Pancreas (tissue), 10 donors: ENCODE measurements at places on chromosomes 4 and X.
A peak's percentile ranks its signal among the peaks of the same experiment; 100 is the strongest.

DNA sequence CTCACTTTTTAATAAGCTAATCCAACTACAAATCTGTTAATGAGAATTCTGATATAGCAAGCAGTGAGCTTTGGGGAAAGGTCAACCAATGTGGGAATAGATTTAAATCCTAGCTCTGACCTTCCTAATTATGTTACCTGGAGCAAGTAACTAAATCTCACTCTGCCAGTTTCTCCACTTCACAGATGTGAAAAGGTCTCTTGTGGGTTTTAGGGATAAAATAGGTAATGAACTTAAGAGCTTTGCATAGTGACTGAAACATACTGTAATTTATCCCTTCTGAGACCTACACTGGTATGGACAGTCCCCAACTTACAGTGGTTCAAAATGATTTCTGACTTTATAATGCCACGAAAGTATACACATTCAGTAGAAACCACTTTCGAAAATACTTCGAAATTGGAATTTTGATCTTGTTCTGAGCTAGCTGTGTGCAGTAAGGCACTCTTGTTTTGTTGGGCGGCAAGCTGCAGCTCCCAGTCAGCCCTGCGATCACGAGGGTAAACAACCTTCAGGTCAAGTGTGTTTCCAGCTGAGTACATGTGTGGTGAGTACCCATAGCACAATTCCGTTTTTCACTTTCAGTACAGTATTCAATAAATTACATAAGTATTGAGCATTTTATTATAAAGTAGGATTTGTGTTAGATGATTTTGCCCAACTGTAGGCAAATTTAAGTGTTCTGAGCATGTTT lies 93.7 kb downstream of the ADGRL3 start:
- no peak for DNase-seq

- no peak for DNase-seq
Measured at GRCh38 chr4:73417342-73417741, 13.3 kb downstream of the ALB start.

GRCh38 chrX:17829566-17829965 lies 31.5 kb downstream of the RAI2 start:
- no peak for DNase-seq

- no peak for DNase-seq
Measured at GRCh38 chr4:76666944-76667532, 230.9 kb downstream of the SOWAHB start.

DNA sequence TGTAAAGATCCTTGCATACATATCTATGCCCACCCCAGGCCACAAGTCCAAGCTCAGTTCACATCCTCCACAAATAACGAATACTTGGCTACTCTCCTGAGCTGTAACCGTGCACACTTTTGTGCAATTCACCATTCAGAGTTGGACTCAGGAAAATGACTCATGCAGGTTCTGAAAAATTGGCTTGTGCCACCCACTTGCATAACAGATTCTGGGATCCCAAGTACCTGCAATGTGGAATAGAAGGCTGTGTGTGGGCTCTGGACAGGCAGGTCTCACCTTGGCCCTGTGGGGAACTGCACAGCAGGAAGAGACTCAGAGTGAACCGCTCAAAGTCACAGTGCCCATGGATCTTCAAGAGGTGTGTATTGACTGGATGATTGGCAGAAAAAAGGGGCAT lies 502.7 kb downstream of the PACRGL start:
- no peak for DNase-seq

GRCh38 chrX:110363244-110363643 lies 4.6 kb downstream of the RTL9 start:
- DNase-seq, result no peak

DNA sequence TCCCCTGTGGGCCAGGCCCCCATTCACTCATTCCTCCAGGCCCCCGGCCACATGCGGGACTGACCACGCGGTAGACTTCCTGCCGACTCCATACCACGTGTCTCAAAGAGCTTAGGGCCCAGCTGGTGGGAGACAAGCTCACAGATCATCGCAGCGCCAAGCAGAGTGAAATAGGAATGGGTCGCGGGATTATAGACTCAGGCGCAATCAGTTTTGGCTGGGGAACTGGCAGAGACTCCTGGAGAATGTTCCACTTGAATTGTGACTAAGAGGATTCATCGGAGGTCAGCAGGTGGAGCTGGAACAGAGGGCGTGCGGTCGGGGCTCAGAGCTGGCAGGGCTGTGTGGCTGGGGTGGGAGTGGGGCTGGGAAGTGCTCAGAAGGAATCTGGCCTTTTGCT lies 15.6 kb downstream of the ATP2B3 start:
- DNase-seq, result no peak

DNA sequence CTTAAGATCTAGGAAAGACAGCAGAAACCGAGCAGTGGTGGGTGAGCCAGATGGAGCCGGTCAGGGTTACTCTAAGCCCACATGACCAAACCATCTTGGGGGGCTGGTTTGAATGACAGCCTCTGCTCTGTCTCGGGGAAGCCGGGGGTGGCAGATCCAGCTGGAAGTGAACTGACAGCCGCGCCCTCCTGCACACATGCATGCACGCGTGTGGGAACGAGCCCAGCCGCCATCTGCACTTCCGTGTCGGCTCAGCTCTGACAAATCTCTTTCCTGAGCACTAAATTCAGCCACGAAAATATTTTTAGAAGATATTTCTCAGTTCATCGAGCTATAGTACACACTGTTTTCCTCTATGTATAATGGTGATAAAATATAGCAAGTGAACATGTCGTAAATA lies 115.5 kb downstream of the DCTD start:
- no peak for DNase-seq

DNA sequence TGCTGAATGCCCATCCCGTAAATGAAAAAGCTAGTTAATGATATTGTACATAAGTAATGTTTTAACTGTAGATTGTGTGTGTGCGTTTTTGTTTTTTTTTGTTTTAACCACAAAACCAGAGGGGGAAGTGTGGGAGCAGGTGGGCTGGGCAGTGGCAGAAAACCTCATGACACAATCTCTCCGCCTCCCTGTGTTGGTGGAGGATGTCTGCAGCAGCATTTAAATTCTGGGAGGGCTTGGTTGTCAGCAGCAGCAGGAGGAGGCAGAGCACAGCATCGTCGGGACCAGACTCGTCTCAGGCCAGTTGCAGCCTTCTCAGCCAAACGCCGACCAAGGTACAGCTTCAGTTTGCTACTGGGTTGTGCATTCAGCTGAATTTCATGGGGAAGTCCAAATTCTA lies at the start of gene SPP1:
Gene SPP1, plus strand, starts transcription at position 249 of the 400 bp plus-strand sequence. CDS start 1,182 bp downstream, outside the sequence.
- DNase-seq, result peak; percentile 18

DNA sequence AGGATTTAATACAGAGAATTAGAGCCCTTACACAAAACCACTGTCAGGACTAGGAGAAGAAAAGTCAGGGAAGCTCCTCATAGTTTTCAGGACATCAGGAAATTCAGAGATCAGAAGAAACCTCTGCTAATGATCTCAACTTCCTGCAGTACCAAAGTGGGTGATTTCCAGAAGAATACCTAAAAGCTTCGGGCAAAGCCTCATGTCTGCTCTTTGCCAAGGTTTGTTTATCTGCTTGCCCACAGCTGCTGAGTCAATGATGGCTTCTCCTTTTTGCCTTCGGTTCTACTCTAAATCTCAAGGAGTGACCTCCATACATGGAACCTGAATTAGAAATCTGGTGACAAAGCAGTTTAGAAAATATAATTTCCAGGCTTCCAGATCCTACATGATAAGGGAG lies 68.4 kb downstream of the USP38 start:
- no peak for DNase-seq

- DNase-seq, result no peak
Measured at GRCh38 chr4:499567-499966, 557 bp downstream of the PIGG start.

- DNase-seq, result no peak
Measured at GRCh38 chr4:26321373-26322221, 783 bp downstream of the RBPJ start.

GRCh38 chr4:84932462-84932861 lies 34.0 kb downstream of the WDFY3 start:
- DNase-seq, result no peak

DNA sequence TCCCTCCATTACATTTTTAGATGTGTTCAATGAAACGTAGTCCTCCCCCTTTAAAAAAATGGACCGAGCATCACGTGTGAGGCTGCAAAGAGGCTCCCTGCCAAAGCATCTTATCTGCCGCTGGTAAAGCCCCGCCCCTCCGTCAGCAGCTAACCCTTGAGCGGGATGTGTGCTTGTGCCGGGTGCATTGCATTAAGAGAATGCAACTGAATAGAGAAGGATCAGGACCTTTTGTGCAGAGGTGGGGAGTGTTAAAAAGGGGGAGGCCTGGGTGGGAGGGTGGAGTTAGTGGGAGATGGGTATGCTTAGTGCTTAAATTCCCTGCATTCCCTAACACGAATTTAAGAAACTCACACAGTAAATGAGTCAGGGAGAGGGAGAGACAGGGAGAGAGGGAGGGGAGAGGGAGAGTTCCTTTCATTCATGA lies 66.0 kb downstream of the TBL1X start:
- DNase-seq, result no peak

DNA sequence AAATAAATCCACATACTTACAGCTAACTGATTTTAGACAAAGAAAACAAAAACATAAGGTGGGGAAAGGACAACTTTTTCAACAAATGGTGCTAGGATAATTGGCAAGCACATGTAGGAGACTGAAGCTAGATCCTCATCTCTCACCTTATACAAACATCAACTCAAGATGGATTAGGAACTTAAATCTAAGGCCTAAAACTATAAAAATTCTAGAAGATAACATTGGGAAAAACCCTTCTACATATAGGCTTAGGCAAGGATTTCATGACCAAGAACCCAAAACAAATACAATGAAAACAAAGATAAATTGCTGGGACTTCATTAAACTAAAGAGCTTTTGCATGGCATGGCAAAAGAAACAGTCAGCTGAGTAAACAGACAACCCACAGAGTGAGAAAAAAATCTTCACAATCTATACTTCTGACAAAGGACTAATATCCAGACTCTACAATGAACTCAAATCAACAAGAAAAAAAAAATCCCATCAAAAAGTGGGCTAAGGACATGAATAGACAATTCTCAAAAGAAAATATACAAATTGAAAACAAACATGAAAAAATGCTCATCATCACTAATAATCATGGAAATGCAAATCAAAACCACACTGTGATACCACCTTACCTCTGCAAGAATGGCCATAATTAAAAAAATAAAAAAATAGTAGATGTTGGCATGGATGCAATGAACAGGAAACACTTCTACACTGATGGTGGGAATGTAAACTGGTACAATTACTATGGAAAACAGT lies 14.1 kb upstream of the AFP start:
- DNase-seq, result no peak

DNA sequence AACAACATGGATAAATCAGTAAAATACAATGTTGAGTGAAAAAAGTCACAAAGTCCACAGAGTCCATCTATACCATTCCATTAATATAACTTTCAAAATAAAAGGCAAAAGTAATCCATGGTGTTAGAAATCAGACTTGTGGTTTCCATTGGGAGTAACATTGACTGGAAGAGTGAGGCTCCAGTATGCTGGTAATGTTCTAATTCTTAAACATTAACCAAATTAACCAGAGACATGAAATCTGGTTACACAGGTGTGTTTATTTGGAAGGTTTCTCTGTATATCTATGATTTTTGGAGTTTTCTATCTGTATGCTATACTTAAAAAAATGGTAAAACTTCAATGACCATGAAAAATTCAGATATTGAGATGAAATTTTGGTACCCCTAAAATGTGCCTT lies 42.6 kb downstream of the SULT1B1 start:
- no peak for DNase-seq

DNA sequence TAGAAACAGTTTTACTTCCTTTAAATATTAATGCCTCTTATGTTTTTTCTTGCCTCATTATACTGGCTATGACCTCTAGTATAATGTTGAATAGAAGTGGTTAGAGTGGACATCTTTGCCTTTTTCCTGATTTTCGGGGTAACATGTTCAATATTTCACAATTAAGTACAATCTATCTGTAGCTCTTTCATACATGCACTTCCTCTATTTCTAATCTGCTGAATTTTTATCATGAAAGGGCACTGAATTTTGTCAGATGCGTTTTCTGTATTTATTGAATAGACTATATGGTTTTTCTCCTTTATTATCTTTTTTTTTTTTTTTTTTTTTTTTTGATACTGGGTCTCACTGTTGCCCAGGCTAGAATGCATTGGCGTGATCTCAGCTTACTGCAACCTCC lies 29.0 kb downstream of the MECP2 start:
- no peak for DNase-seq

- no peak for DNase-seq
Measured at GRCh38 chr4:43680421-43680820, 768.2 kb downstream of the KCTD8 start.
